ENCODE measurements at places on chromosomes 6 and 20.

- DNase-seq, result no peak
These were observed 20.6 kb downstream of the OLIG3 start for GRCh38 chr6:137473598-137473997.

GRCh38 chr20:11372876-11373790, 544.6 kb upstream of the BTBD3 start:
- DNase-seq, result no peak

- no peak for DNase-seq
These were observed 662.8 kb downstream of the TBC1D32 start for GRCh38 chr6:120671519-120671918.

GRCh38 chr6:170101281-170102035, 189.4 kb downstream of the DLL1 start:
- no peak for DNase-seq

DNA sequence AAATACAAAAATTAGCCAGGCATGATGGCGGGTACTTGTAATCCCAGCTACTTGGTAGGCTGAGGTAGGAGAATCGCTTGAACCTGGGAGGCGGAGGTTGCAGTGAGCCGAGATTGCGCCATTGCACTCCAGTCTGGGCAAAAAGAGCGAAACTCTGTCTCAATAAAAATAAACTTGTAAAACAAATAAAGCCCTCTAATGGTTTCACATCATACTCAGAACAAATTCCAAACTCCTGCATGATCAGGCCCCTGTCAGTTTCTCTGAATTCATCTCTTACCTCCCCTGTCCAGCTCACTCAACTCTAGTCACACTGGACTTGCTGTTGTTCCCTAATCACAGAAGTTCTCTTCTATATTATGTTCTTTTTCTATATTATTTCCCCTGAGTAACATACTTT, 43.1 kb upstream of the SGK1 start:
- no peak for DNase-seq

GRCh38 chr6:73798592-73798991, 102.6 kb downstream of the CD109 start:
- DNase-seq, result peak; percentile 87

DNA sequence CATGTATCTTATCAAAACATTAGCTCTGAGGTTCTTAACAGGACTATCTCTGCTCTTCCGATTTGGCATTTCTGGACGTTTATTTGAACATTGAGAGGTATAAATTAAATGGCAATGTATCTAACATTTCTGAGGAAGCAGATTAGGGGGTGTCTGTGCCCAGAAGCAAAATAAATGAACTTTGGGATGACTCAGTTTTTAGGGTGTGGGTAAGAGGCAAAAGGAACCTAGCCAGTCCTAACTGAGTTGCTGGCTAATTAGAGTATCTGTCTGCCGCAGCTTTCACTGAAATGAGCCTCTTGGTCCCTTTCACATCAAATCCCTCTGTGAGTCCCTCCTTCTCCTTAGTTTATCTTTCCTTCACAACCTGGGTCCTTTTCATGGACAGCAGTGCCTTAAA, 1.1 kb downstream of the RNF144B start:
- DNase-seq, result no peak

DNA sequence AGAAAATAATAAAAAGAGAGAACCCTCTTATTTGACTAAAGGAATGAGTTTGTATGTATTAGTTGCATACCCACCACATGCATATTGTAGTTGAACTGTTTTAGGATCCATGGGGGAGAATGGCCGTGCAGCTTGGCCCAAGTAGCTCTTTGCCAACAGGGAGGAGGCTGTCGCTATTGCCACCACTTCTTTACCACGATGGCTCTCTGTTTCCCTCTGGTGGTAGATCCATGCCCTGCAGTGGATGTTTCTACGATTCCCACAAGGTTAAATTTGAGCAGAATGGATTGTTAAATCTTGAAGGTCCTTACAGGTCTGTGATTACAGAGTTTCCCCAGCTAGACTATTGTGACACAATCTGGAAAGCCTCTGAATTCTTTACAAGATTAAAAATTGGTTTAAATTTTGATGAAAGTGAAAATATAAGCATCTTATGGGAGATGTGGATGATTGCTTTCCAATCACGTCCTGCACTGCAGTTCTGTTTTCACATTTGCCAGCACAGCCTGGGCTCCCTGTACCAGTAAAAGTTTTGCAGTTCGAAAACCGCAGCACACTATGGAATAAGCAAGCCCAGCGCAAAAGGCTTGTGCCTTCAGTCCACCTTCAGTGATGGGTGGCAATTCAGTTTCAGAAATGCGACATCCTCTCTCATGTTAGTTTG, 34.4 kb upstream of the FNDC1 start:
- no peak for DNase-seq

DNA sequence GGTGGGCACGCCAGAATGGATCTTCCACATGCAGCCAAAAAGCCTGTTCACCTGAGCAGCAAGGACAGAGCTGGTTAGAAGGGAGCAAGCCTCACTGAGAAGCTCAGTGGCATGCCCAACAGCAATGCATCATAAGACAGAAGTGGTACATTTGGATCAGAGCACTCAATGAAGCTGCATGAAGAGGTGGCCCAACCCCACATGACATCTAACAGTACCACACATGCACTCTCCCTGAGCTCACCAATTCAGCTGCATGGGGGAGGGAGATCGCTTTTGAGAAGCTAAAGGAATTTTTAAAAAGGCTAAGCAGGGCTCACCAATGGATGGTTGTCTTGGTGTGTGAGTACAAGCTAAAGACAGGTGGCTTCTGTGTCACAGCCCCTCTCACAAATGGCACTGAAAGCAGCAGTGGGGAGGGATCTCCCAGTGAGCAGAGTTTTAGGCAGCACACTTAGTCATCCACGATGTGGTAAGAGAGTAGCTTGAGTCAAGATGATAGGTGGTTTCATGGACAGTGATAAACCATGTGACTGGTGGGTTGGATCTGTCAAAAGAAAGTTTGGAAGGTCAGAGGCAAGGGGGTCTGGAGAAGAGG, 166.6 kb upstream of the TAB2 start:
- DNase-seq, result no peak

- DNase-seq, result no peak
These were observed 653 bp downstream of the FRMD1 start for GRCh38 chr6:168078175-168078942.

DNA sequence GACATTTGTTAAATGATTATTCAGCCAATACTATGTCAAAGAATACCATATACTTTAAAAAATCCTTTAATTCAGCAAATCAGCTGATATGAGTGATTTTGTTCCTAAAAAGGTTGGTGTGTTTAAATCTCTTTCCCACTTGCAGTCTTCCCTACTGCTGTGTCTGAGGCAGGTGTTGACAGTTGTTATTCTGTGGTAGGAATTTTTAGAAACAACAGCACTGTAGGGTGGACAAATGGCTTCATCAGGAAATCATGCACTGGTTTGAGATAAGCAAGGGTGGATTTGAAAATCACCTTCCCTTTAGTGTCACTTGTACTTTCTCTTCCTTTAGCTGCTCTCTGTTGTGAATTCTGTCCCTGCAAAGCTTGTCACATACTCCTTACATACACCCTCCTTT, 213.7 kb upstream of the SGK1 start:
- DNase-seq, result no peak

DNA sequence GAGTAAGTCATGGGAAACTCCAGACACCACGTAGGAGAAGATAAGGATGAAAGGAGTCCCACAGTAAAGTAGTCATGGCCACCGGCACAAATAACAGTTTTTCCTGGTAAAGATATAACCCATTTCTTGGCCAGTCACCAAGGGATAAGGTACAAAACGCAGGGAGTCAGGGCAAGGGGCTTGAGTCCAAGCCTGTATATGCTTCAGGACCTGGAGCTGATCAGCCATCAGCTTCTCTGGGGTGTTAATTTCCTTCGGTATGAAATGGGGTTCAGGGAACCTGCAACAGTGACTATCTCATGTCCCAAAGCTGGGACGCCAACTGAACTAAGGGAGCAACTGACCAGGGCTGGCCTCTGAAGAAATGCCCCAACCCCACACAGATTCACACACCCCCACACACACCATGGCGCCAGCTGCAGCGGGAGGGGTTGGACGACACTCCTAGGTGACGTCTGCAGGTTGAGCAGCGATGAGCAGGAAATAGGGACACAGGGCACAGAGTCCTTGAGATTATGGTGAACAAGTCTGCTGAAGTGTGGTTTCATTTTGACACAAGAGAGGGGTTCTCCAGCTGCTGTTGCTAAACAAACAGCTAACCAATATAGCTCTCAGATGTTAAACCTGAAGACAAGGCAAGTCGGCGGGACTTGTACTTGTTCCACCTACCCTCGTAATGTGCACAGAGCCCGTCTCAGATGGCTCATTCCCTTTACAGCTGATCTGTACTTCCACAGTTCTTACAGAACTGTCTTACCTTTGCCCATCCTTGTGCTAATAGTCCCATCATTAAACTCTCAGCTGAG, 7.4 kb upstream of the ADTRP start:
- no peak for DNase-seq

GRCh38 chr6:37030599-37030998, 25.1 kb downstream of the FGD2 start:
- DNase-seq, result no peak

DNA sequence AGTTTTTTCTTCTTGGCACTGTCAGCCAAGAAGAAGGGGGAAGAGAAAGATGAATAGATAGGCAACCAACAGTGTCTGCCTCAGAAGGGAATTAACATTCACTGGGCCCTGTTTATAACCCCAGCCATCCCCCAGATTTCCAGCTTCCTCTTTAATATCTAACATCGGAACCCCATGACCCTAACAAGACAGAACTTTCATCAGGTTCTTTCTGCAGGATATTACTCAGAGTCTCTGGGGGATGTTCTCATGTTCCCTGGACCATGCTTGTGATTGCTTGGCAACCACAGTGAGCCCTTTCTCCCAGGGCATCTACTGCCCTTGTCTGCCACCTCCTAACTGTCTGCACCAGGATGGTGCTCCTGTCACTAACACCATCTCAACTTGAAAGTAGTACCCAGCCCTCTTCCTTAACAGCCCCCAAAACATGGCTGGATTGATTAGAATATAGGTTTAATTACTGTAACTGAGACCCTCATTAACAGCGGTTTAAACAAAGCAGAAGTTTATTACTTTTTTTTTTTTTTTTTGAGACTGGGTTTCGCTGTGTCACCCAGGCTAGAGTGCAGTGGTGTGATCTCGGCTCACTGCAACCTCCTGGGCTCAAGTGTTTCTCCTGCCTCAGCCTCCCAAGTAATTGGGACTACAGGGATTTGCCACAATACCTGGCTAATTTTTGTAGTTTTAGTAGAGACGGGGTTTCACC, 12.0 kb upstream of the PTPN1 start:
- no peak for DNase-seq

DNA sequence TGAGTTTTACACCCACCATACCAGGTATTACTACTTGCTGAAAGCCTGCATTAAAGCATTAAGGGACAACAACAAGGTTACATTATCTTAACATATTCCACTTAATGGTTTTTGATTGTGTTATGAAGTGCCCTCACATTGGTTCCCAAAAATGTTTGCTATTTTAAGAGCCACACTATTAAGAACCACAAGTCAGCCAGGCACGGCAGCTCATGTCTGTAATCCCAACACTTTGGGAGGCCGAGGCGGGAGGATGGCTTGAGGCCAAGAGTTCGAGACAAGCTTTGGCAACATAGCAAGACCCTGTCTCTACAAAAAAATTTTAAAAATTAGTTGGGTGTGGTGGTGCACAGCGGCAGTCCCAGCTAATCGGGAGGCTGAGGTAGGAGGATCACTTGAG, 28.2 kb downstream of the ATXN1 start:
- DNase-seq, result no peak

DNA sequence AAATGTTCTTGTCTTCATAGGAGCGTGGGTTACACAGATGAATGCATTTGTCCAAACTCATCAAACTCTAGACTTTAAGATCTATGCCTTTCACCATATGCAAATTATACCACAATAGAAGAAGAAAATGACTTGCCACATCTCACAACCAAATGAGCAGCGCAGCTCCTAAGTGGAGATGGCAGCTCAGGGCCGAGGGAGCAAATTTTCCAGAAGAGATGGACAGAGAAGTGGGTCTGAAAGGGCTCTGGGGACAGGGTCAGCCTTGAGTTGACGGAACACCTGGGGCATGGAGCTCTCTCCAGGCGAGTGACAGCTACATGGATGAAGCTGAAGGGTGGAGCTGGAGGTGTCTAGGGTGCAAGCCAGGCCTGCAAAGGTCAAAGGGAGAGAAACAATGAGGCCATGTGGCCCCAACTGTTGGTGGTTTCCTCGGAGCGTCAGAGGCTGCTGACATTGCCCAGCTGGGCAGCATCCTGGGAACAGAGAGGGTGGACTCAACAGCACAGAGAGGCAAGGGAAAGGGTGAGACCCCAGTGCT, 228.3 kb downstream of the NRN1 start:
- no peak for DNase-seq

All from AG09319 (cell line).